ENCODE measurements at places on chromosomes 4 and X.

- no peak for DNase-seq
These were observed 34.0 kb upstream of the ENPP6 start for GRCh38 chr4:184251670-184251980.

- no peak for DNase-seq
These were observed 104.4 kb upstream of the CXCL13 start for GRCh38 chr4:77501240-77501639.

- DNase-seq, result peak; percentile 33
These were observed 22.0 kb downstream of the DYNLT3 start for GRCh38 chrX:37825215-37825842.

GRCh38 chrX:124747295-124747694, 400.9 kb downstream of the SH2D1A start:
- DNase-seq, result no peak

- peak; percentile 18 for DNase-seq
These were observed 773 bp downstream of the SNCA start for GRCh38 chr4:89836031-89836745.

GRCh38 chr4:138790706-138791340, 224.8 kb upstream of the NOCT start:
- DNase-seq, result no peak

- DNase-seq, result no peak
These were observed 293.8 kb downstream of the IQCM start for GRCh38 chr4:149521611-149522425.

DNA sequence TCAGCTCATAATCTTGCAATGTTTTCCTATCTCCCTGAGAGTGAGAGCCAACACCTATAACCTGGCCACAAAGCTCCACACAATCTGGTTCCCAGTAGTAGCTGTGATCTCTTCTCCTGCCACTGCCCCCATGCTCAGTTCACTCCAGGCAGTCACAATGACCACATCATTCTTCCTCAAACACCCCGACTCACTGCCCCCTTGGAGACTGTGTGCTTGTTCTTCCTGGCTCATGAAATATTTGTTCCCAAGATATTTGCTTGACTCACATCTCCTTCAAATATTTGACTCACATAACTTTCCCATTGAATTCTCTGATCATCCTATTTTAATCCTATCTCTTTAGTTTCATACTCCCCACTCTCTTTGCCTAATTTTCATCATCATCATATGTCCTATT, 173.7 kb downstream of the AREG start:
- DNase-seq, result no peak

GRCh38 chr4:152041295-152041694, 280.5 kb upstream of the GATB start:
- no peak for DNase-seq

DNA sequence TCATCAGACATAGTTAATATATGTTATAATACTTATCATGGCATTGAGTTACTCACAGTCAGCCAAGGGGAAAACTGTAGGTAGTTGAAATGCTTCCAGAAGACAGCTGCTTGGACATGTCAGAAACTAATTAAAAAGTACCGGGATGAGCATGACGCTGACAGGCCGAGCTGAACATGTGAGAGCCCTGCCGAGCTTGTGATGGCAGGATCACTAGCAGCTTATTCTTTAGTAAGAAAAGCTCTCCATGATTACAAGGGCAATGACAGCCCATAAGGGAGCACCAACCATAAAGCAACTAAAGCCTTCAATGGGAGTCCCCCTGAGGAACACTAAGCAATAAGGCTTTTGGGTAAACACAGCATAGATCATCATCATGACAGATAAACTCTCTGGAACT, 435.6 kb downstream of the TLL1 start:
- DNase-seq, result no peak

DNA sequence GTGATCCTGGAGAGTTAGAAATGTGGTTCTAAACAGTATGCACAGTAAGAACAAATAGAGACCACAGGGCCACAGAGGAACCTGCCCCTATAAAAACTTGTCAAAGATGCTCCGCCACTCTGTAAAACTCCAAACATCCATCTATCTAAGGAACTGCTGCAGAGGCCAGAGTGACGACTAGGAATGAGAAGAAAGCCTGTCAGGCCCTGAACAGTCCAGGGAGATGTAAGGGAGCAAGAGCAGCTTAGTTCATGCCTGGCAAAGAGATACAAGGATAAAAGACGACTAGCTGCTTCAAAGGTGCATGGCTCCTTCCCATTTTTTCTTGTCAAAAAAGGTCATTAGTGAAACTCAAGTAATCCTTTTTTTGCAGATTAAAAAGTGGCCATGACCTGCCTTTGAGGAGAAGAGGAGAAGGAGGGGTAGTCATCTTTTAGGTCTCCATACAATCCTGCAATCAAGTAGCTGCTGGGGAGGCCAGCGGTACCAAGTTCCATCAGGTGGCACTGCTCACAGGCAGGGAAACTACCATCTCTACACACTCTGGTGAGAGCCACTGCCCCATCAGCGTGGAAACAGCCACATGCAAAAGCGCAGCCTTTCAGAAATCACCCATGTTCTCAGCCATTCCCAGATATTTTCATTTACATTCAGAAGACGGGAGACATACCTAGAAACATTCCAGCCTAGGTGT, 162.1 kb downstream of the TSPAN5 start:
- DNase-seq, result no peak

DNA sequence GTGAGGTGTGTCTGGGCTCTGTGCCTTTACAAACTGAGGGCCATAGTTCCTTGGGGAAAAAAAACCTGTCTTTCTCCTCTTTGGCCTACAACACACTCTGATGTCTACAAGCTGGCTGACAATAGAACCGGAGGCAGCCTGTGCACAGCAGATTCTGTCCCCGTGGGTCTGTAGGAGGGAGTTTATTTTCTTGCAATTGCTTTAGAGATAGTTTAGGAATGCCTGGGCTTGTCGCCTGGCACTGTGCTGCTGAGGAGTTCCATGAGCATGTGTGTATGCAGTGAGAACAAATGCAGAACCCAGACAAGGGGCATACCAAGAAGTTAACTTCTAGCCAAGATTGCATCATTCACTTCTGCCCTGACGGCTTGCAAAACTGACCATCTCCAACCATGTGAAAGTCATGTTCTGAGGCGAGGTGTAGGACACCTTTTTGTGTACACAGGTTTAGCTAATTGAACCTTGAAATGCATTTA, 54.1 kb downstream of the CCNI start:
- DNase-seq, result no peak

DNA sequence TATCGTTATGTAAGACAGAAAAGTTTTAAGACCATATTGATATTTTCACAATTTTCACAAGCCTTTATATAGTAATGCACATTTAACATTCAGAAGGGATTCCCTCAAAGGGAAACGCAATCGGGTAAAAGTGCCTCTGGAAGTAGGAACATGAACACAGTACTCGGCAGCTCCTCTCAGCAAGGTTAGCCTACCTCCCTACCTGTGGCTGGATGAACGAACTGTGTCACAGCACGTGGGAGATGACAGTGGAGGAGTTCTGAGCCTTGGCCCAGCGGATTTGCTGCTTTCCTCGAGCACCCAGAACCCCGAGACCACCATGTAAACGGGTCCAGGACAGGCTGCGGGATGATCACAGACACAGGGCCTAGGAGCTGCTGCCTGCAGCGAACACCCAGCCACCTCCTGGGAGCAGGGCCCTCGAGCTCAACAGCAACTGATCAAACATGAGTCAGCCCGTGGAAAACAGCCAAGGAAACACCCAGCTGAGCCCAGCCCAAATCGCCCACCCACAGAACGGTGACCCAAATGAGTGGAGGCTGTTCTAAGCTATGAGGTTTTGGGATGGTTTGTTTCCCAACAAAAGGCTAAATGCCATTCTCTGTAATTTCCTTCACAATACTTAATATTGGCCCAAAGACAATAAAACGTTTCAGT, 30.4 kb downstream of the FAT1 start:
- DNase-seq, result peak; percentile 82

DNA sequence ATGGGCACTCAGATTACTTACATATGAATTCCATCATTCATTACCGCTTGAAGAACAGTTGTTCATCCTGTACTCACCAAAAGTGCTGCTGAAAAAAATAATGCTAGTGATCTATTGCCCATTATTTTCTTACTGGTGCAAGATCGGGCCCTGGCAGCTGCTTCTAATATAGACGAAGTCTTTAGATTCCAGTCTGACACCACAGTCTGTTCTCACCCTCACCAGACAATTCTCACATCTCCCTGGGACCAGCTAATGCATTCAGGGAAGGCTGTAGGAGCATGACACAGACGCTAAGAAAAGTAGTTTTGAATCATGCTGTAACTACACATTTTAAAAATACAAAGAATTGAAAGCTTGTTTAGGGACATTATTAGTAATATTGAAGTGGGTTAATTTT, 13.8 kb downstream of the GEMIN8 start:
- no peak for DNase-seq

DNA sequence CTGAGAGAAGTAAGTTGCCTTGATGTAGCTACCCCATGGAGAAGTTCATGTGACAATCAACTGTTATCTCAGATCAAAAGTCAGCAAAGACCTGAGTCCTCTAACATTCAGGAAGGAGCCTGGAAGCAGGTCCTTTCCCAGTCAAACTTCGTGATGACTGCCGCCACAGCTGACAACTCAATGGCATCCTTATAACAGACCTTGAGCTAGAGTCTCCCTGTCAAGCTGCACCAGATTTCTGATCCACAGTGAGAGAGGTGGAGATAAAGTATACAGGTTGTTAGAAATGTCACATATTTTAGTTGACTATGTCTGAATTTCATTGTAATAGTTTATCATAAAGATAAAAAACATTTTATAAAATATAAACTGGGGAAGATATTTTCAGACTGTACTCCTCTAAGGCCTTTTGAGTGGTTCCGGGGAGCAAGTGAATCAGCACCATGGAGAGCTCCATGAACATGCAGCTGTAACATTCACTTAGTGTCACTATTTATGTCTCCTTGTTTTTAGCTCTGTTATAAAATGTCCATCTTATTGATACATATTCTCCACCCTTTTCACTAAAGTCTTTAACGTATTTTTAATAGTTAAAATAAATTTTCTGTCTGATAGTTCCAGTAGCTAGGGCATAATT, 1653.5 kb upstream of the AGA start:
- no peak for DNase-seq

DNA sequence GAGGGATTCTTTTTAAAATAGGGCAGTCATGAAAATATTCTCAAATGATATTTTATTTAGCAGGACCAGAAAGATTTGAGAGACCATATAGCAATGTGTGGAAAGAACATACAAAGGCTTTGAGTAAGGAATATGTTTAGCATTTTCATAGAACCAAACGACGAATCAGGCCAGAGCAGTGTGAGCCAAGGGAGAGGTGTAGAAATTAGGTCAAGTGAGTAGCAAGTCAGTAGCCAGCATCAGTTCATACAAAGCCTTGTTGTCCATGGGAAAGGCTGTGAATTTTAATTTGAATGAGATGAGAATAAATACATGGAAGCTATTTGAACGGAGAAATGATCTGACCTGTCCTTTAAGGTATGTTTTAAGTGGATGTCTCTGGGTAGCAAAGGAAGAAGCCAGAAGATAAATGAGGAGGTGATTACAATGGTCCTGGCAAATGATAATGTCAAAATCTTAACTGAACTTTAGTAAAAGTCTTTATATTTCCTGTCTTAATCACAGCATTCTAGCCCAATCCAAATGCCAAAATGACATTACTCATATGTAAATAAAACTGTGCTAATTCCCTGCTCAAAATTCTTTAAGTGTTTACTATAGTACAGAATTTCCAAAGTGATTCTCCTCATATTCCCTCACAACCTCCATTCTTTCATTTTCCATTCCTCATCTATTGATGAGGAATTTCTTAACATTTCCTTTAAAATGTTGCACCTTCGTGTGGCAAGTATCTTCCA, 155.7 kb upstream of the SLIT2 start:
- DNase-seq, result no peak

- no peak for DNase-seq
These were observed 45.7 kb downstream of the BEND2 start for GRCh38 chrX:18174971-18175370.

GRCh38 chr4:15526924-15527592, 57.4 kb downstream of the CC2D2A start:
- DNase-seq, result no peak

DNA sequence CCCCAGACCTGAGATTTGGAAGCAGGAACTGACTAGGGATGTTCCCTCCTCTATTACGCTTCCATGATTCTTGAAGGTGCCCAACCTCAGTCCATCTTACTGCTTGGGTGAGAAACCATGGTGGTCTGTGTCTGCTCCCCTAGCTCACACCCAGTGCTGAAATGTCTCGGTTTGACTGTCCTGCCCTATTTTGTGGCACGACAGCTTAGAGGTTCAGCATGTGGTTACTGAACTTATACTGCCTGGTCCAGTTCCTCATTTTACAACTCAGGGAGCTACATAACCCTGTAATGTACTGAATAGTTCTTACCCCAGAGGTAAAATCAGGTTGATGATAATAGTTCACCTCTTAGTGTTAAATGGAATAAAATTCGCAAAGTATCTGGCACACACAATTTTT, 203.1 kb downstream of the RBM46 start:
- DNase-seq, result no peak

All from COLO829 (cell line).